Left cardiac atrium (tissue), 4 donors: ENCODE measurements at places on chromosomes 7 and 10. TPM values are rescaled to one million over a fixed set of nuclear protein-coding genes. Genes with fewer than 3 reads are reported as not detected.

Gene TMEM229A
- not detected for total RNA-seq

- DNase-seq: no peak
These were observed 63.0 kb downstream of the HOXA1 start for GRCh38 chr7:27032839-27033238.

- no peak for DNase-seq
These were observed 232.7 kb upstream of the TAC1 start for GRCh38 chr7:97499204-97499603.

DNA sequence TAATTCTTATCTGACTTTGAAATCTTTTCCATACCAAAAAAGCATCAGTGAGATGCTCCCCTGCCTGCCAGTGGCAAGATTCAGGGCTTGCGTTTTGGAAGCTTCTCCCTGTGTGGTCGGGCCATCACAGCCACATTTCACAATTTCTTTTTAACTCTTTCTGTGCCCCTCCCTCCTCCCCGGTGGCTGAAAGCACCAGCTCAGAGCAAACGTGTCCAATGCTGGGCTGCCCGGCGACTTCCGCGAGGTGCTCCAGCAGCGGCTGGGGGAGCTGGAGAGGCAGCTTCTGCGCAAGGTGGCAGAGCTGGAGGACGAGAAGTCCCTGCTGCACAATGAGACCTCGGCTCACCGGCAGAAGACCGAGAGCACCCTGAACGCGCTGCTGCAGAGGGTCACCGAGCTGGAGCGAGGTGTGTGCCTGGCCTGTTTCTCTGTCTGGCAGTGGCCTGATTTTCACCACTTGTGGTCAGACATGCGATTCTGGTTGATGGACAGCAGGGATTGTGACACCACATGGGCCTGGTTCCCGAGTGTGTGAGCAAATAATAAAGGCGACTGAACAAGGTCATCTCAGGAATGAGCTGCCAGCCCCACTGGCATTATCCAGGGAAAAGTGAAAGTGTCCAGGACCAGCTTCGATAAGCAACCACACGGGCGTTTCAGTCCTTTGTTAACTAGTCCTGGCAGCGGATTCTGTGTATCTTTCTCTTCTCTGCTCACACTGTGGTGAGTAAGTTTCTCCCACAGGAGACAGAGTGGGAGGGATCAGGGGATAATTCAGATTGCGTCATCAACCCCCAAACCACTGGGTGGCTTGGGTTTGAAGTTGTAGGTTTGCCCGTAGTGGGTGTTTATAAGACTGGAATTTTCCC lies 2.6 kb downstream of the NPTX2 start:
- no peak for DNase-seq

- no peak for DNase-seq
These were observed 593.3 kb downstream of the CCSER2 start for GRCh38 chr10:84921701-84922100.

Gene HOXA10
- total RNA-seq: 0.21 TPM

Gene CYP2W1
- total RNA-seq: not detected

- DNase-seq: no peak
These were observed 81.0 kb downstream of the HACD1 start for GRCh38 chr10:17536221-17536620.

GRCh38 chr7:41696323-41696916 lies 6.5 kb downstream of the INHBA start:
- peak; percentile 81 for DNase-seq

- no peak for DNase-seq
These were observed 154.6 kb upstream of the NPVF start for GRCh38 chr7:25382869-25383268.

DNA sequence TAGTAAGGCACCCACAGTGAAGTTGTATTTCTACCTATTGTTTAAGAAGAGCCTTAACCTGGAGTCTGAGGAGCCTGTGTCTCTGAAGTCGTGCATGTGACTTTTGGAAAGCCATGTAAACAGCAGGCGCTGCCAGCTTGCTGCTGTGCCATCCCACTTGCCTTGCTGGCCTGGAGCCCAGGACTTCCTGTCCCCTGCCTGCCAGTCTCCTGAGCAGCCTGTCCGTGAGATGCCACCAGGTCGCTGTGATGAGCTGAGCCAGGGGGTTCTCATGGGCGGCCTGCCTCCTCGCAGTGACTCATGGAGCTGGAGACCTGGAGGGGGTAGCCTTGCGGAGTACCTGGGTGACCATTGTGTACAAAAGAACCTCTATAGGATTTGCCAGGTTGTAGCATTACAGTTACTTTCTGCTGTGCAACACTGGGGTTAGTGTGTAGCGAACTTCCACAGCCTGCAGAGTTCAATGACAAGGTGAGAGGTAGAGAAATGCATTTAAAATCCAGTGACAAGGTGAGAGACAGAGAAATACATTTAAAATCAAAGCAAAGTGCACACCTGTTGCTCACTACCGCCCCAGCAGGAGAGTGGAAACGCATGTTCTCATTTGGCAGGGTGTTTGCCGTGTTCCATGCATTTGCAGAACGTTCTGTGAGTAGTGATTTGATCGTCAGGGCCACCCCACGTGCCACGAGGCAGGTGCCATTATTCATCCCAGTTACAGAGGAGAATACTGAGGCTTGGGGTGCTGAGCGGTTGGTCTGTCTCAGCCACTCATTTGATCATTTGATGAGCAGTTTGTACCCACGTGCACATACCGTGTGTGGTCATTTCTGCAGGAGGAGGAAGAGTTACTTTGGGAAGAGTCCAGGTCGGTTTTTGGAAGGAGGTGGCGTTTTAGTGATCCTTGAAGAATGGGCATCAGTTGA lies 36.6 kb upstream of the BHLHA15 start:
- DNase-seq: peak; percentile 68

Gene OPN1SW
- not detected for total RNA-seq
